Left renal cortex interstitium (tissue), 4 donors: ENCODE measurements at places on chromosomes 3 and 15.

- no peak for DNase-seq
These were observed 14.7 kb upstream of the KLF13 start for GRCh38 chr15:31311735-31312619.

- DNase-seq, result no peak
These were observed 96.2 kb downstream of the HES1 start for GRCh38 chr3:194231929-194232832.

- DNase-seq, result no peak
These were observed 263.4 kb upstream of the WNT5A start for GRCh38 chr3:55750525-55750924.

- DNase-seq, result no peak
These were observed 164.3 kb upstream of the SETMAR start for GRCh38 chr3:4138786-4139431.
